ENCODE measurements at places on chromosomes 3 and 15. TPM values are rescaled to one million over a fixed set of nuclear protein-coding genes. Genes with fewer than 3 reads are reported as not detected.

- DNase-seq = peak; percentile 71
Observed at GRCh38 chr3:4720316-4721075, 227.3 kb downstream of the ITPR1 start.

GRCh38 chr15:77827860-77828259, 195.1 kb upstream of the LINGO1 start:
- no peak for DNase-seq

DNA sequence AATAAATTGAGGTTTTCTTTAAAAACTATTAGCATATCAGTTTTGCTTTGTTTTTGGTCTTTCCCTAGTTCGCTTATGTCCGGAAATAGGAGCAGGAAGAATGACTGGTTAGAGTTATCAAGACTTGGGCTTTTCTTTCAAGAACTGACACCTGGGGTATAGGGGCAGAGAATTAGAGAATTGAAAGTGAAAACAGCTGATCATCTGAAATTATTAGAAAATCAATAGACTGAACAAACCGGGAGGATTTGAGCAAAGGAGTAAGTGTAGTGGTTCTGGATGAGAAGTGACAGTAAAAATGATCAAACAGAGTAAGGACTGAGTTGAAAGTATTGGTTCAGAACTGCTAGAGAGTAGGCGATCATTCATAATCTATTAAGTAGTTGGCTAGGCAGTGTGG, 6.0 kb downstream of the MINDY2 start:
- no peak for DNase-seq

GRCh38 chr3:44023961-44024593, 217.6 kb upstream of the TOPAZ1 start:
- DNase-seq = no peak

- no peak for DNase-seq
Observed at GRCh38 chr3:87191641-87192040, 35.5 kb upstream of the CHMP2B start.

GRCh38 chr3:184314700-184315542, 515 bp downstream of the EIF4G1 start:
- DNase-seq = peak; percentile 84

Gene REC114
- total RNA-seq = not detected

Gene CACNA1D
- 0.96 TPM for total RNA-seq
